ENCODE measurements at places on chromosomes 11 and 22.

DNA sequence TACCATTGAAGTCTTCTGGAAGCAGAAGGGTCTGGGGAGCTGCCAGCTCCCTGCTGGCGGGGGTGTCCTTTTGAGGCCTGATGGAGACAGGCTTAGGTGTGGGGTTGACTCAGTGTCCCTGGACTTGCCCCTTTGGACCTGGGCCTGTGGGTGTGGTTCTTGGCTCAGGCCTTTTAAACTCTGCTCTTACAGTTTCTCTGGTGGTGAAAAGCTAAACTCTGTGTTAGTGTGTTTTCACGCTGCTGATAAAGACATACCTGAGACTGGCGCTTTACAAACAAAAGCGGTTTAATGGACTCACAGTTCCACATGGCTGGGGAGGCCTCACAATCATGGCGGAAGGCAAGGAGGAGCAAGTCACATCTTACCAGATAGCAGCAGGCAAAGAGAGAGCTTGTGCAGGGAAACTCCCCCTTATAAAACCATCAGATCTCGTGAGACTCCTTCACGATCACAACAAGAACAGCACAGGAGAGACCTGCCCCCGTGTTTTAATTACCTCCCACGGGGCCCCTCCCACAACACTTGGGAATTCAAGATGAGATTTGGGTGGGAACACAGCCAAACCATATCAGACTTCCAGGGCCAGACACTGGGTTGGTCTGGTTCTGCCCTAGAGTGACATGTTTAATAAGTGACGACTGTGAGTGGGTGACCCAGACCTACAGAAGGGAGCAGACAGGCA lies 26.5 kb downstream of the GRAMD4 start:
- no peak for DNase-seq

DNA sequence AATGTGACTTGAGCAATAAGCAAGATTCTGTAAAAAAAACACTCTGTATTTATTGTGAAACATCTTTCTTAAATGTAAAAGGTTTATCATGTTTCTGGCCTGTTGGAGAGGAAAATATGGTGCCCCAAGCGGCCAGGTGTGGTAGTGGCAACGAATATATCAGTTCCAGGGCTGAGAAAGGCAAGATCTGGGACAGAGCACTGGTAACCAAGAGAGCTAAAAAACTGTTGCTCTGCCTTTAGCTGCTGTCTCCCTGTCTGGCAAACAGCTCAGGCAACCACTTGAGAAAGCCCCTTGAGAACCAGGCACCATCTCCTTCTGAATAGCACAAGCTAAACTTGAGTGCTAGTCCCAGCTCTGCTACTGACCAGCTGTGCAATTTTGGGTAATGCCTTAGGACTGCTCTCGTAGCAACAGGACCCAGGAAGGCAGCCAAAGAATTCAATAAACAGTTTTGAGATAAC lies 129.9 kb downstream of the KCNC1 start:
- DNase-seq: peak; percentile 51

DNA sequence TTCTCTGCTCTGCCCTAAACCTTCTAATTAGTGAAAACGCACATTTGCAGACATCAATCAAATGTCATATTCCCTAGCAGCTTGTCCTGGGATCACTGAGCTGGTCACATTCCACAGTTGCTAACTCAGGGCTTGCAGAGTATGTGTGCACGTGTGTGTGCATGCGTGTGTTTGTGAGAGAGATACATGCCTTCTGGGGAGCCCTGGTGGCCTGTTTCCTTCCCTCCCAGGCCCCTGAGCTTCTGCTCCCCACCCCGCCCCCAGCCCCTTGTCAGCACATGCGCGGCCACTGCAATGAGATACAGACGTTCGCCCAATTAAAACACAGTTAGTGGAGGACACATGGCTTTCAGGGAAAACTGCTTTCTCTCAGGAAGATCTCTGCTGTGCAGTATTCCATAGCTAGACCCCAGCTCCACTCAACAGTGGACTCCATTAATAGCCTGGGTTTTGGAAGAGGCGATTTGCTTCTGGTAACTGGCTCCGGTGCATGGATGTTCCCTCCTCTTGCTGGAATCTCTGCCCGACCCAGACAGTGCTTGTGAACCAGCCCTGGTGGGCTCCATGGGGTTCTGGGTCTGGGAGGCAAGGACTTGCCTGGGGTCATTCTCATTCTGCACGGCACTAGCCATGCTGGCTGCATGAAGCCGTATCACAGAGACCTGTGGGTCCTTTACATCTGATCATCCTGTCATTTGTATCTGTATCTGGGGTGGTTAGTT lies 17.7 kb downstream of the LRP5 start:
- DNase-seq: no peak

DNA sequence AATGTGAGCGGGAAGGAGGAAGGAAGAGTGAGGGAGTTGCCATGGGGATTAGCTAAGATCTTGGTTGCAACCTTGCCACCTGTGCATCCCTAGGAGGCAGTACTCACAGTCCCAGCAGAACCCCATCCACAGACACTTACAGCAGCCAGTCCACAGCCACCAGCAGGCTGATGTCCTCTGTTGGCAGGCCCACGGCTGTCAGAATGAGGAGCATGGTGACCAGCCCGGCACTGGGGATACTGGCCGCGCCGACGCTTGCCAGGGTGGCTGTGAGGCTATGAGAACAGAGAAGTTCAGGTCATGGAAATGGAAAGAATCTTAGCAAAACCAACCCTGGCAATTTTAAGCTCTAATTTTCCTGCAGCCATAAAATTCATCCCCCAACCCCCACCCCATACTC lies 138.6 kb downstream of the SLC1A2 start:
- no peak for DNase-seq

GRCh38 chr22:48380016-48380665 lies 1447.5 kb downstream of the BRD1 start:
- no peak for DNase-seq

- no peak for DNase-seq
These were observed 912.1 kb upstream of the FAT3 start for GRCh38 chr11:91312541-91312940.

GRCh38 chr11:67345920-67346819 lies 7.2 kb downstream of the POLD4 start:
- DNase-seq: peak; percentile 77

DNA sequence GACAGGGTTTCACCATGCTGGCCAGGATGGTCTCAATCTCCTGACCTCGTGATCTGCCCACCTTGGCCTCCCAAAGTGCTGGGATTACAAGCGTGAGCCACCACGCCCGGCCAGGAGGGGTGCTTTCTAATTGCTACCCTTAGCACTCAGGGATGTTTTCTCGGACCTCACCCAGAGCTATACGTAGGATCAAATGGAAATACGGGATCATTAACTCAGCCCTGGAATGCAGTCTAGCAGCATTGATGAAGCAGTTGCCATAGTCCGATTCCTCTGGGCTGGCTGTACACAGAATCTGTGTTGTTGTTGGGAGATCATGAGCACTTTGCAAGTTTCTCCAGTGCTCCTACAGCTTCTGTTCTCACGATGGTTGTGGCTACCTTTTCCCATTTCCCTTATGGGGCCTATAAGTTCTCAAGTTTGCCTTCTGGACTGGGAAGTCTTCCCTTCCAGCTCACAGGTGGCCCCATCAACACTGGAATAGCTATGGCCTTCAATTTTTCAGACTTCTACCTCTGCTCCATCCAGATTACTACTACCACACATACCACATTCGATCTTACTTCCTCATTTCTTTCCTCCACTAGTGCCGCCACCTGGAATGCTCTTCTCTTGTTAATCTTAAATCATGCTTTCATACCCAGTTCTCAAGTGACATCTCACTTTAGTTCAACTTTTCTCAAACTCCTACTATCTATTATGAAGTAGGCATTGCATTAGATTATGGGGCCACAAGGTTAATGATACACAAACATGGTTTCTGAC lies 16.1 kb upstream of the PCF11 start:
- no peak for DNase-seq

DNA sequence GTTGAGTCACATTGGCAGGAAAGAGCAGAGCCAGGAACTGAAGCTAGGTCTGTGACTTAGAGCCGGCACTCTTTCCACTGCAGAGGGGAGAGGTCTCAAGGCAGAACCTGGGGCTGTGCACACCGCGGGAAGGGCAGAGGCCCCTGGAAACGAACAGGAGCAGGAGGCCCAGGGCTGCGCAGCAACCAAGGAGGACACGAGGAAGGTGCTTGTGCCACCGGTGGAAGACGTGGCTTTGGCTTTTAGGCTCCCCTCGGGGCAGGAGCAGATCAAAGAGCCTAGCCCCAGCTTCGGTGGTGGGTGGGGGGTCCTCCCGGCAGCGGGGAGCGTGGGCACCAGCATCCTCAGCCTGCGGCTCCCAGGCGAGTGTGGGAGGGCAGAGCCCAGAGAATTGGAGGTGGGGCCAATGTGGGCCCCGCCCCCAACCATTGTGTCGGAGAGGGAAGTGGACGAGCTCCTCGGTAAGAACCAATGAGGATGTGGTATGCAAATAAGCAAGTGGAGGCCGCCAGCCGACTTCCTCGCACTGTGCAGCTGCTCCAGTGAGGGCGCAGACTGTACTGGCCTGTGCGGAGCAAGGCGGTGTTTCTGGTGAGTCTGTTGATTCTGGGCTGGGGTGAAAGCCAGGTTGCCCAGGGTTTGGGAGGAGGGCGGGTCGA lies at the start of gene CCDC116:
Gene CCDC116 (plus strand): TSS at position 524 of the 659 bp plus-strand sequence. CDS start 422 bp downstream, outside the sequence.
- DNase-seq: no peak

DNA sequence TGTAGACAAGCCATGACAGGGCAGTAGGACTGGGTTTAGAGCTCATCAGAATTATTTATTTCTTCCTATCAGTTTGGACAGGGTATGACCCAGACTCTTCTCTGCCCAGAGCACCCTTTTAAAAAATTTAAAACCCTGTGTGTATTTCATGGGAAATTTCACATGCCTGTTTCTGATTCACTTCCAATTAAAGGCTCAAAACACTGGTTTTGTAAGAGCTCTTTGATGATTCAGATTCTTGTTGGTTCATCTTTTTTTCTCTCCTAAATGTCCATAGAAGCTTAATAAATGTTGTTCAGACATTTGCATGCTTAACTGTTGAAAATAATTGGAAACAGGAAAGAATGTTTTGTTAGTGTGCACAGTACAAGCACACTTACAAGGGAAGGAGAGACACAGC lies 13.8 kb downstream of the FLI1 start:
- DNase-seq: no peak
